Activated naive CD8-positive, alpha-beta T cell treated with anti-CD3 and anti-CD28 coated beads, Interleukin-2, amount 10 ng/mL, durations not matched to agents 7 days and 5 days (primary cell): ENCODE measurements at places on chromosomes 12 and 14. TPM values are rescaled to one million over a fixed set of nuclear protein-coding genes. Genes with fewer than 3 reads are reported as not detected.
A peak's percentile ranks its signal among the peaks of the same experiment; 100 is the strongest.

DPY19L2 gene
- 8.7 TPM for total RNA-seq

CABP1 gene
- 1.4 TPM for total RNA-seq

PCED1B gene
- 102 TPM for total RNA-seq

FCF1 gene
- 57.9 TPM for total RNA-seq

DNA sequence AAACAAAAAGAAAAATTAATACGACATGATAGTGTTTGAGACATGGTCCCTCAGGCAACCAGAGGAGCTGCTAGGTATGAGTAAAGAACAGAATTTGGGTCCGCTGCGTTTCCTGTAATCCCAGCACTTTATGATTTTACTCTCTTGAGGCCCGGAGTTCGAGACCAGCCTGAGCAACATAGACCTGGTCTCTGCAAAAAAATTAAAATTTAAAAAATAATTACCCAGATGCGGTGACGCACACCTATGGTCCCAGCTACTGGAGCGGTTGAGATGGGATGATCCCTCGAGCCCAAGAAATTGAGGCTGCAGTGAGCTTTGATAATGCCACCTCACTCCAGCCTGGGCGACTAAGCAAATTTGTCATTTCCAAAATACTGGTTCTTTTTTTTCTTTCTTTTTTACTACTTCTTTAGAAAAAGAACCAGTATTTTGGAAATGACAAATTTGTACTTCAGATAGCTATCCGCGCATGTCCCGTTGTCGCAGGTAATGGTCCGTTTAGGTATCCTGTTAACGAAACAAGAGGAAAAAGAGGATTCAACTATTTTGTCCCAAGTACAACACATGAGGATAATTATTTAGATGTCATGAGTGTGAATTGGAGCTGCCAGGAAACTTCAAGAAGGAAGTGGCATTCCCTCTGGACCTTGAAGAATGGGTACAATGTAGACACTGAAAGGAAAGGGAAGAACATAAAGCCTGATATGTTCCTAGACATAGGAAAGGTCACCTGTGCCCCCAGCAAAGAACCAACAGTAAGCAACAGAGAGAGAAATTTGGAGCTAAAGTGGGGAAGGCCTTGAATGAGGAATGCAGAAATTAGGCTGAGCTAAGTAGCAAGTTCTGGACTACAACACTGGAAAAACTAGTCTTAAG lies 1.2 kb upstream of the HECTD1 start:
- peak; percentile 34 for DNase-seq

DNA sequence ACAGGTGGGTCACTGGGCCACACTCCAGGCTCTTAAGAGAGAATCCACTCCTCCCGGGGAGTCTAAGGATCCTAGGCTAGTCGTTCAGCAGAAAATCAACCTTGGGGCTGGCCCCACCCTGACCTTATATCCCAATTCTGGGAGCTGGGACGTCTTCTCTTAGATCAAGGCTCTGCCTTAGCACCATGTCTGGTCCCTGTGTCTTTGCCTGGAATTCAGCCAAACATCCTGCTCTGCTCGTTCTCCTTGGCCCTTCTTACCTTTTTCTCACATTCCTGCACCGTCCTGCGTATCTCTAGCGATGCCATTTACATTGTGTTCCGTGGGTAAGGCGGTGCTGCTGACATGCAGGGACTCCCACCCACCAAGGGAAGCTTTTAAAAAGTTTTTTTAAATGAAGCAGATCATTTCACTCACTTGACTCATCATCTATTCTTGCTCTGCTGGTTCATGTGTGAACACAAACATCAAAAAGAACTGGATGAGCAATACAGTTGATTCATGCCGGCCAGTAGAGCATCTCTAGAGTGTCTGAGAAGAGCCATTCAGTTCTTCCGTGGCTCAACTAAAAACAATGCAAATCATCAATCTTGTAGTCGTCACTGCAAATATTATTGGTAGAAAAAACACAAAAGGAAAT lies 50.2 kb downstream of the KCNK13 start:
- no peak for DNase-seq

- no peak for DNase-seq
Observed at GRCh38 chr14:60349663-60350365, 100.8 kb downstream of the PPM1A start.

DNA sequence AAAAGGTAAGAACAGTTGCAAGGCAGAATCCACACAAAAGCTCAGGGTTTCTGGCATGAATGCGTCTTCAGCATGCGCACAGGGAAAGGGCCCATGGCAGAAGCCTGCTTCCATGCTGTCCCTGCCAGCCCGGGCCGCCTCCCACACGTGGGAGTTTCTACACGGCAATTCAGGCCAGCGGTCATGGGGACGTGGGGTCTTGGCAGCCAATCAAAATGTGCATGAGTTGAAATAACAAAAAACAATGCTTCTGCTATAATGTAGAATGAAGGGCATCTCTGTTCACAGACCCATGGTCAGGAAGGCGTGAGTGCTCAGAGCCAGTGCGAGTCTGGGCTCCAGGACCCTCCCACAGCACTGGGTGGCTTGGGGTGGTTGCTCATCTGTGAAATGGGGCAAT lies 28.6 kb downstream of the AMN start:
- no peak for DNase-seq

- DNase-seq: no peak
Observed at GRCh38 chr14:85415015-85415712, 114.8 kb upstream of the FLRT2 start.

DNA sequence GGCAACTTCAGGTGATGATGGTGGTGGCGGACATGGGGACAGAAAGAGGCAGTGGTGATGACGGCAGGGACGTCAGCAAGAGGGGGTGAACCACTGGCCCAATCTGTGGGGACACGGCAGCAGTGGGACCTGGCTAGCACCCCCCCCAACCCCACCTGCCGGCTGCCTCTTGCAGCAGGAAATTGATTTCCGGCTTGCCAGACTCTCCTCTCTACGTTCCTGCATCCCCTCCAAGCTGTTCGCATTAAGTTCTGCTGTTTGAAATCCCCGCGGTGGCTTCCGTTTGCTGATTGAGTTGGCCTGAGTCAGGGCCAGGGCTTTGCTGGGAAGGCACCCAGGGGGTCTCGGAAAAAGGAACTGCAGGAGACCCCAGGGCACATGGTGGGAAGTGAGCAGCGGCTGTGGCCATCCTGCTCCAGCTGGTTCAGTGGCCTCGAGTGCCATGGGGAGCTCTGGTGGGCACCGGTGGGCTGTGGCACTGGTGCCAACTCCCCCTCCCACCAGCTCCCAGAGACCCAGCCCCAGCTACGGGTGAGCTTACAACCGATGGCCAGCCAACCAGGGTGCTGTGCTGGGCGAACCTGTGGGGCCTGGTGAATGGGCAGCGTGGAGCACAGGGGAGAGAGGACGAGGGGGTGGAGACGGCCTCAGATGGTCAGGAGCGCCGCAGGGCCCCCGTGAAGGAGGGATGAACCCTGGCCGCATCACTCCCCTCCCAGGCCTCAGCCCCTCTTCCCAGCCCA lies 14.6 kb upstream of the NUDT14 start:
- no peak for DNase-seq

GRCh38 chr12:11669348-11669747 lies 19.9 kb downstream of the ETV6 start:
- no peak for DNase-seq

DNA sequence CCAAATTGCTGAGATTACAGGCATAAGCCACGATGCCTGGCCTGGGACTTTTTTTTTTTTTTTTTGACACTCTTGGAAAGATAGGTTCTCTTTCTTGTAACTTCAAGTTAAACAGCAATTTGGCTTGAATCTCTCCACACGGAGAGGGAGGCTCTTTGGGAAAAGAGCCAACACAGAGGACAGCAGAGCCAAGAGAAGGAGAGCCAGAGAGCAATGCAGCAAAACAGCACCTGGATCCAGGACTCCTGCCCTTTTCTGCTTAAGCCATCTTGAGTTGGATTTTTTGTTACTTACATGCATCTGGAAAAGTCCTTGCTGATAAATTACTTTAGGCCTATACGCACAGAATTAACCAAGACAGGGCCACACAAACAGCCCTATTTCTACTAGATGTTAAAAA lies 176.8 kb downstream of the APAF1 start:
- DNase-seq: no peak

GRCh38 chr12:46723629-46724419 lies 102.0 kb downstream of the SLC38A4 start:
- DNase-seq: no peak

DNA sequence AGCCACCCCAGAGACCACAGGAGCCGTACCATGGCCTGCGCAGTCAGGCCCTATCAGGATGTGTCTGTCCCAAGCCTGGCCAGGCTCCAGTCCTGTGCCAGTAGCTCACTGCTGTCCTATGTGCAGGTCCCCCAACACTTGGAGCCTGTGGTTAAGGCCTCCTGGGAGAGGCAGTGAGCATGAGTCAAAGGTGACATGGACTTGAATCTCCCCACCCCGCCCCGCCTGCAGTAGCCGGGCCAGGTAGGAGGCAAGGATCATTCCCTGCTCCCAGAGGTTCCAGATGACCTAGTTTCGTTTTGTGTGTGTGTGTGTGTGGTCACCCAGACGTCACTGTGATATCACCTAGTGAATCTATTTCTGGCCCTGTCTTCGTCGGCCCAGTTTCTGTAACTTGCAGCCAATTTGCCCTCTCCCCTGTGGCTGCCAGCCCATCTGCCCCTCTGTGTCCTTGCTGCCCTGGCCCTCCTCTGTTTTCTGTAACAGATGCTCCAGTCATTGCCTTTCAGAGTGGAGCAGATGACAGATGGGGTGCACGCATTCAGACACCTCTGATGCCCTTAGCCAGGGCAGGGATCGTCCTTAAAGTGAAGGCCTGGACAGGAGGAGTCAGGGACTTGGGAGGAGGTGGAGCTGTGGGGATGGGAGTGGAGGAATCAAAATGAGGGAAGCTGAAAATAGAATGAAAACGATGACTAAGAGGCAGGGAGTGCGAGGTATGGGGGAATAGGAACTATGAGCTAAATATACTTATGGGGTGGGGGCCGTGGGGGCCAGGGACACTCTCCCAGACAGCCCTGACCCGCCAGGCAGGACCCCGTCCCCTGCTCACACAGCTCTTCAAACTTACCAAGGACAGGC lies 37.4 kb downstream of the SLC6A12 start:
- DNase-seq: no peak

GRCh38 chr14:73239393-73240241 lies 2.3 kb downstream of the PAPLN start:
- peak; percentile 29 for DNase-seq

GRCh38 chr14:58665773-58666500 lies 28.2 kb downstream of the DACT1 start:
- no peak for DNase-seq

GRCh38 chr12:58479401-58479800 lies 440.9 kb downstream of the LRIG3 start:
- no peak for DNase-seq

- DNase-seq: peak; percentile 38
Observed at GRCh38 chr12:45670346-45671065, 59.0 kb upstream of the ARID2 start.

DNA sequence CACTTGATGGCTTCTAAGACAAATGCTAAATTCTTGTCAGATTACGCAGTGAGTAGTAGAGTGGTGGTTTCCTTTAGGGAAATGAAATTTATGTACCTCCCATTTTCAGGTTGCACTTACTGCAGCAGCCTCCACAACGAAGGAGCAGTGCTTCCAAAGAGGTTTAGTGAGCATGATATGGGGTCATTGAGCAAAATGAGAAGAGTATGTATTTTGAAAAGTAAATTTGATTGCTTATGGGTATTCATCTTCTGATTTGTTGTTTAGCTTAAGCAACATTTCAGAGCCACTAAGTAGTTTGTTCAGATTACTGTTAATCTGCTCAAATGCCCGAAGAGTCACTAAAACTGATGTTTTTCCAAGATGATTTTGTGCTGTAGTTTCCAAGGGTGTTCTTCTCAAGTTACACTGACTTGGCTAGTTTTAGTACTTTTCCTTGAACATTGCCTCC lies 493.6 kb downstream of the PCNX1 start:
- no peak for DNase-seq
